ENCODE measurements at places on chromosomes 5 and 9. TPM values are rescaled to one million over a fixed set of nuclear protein-coding genes. Genes with fewer than 3 reads are reported as not detected.

GRCh38 chr5:148963664-148964063 is 99.2 kb downstream of the SH3TC2 start:
- DNase-seq = no peak

DNA sequence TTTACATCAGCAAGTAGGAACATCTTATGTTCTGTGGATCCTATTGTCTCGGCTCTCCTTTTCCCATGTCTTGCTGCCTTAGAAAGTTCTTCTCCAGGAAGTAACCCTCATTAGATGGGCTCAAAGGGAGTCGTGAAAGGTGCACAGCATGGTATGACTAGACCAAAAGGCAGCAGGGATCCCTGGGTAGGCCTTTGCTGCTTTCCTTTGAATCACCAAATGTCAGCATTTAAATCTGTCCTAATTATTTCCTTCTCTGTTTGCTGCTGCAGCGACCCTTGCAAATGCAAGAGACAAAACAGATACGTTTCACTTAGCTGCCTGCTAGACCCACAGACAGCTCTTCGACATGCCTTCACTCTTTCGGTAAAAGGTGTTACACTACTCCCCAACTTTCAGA is 218.4 kb downstream of the ACTL7B start:
- no peak for DNase-seq

Gene CDKN2A
- not detected for total RNA-seq

Gene TAF11L6
- total RNA-seq = not detected

Gene GLIPR2
- total RNA-seq = 24.3 TPM

DNA sequence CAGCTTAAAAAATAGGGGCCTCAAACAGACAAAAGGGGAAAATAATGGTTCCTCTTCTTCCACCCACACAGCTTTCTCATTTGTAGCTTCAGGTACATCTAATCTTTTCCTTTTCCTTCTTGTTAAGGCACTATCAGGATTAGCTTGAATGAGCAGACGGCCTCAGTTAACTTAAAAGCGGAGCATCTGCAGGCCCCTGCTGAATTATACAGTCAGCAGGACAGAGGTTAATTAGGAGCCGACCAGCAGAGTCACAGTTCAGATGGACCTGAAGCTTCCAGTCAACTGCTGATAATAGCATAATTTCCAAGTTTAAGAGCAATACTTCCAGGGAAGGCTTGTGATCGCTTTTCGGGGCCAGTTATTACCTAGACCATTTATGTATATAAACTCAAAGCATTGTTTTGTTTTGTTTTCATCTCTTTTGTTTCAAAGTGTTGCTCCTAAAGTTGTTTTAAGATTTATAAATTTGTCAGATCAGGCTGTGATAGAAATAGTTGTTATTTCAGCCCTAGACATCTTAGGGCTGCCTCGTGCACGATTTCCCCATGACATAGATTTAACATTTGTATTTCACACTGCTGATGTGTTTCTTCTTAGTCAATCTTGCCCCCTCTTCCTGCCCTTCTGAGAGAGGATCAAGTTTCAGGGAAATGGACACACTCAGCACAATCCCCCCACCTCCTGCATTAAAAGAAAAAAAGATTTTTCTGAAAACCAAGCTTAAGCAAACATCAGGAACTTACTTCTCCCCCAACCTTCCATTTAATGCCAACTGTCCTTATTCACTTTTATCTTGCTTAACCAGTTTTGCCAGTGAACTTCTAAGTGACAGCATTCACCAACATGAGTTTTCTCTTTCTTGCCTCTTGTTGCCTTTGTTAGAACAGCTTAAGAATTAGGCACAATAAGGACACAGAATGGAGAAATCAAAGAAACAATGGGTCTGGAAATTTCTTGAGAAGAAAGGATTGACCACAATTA is 449.8 kb downstream of the ARHGEF28 start:
- no peak for DNase-seq

Gene SHOC1
- total RNA-seq = not detected

GRCh38 chr9:76655121-76655541 is 109.1 kb upstream of the PCA3 start:
- DNase-seq = peak; percentile 47

Gene TRPM3
- 0.09 TPM for total RNA-seq
